IMR-90 (cell line): ENCODE measurements at places on chromosomes 5 and 9. TPM values are rescaled to one million over a fixed set of nuclear protein-coding genes. Genes with fewer than 3 reads are reported as not detected.

Gene APBA1
- total RNA-seq, result 3.8 and 4.2 TPM in 2 replicates

DNA sequence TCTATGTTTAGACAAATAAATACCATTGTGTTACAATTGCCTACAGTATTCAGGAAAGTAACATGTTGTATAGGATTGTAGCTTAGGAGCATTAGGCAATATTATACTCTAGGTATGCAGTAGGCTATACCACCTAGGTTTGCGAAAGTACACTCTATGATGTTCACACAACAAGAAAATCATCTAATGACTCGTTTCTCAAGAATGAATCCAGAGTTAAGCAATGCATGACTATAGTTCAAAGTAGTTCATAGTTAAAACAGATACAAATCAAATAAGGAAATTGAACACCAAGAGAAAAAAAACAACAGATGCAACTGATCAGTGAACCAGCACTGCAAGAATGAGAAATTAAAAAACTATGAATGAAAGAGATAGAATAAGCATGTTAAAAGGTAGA is 27.6 kb upstream of the ABLIM3 start:
- DNase-seq, result peak; percentile 84

DNA sequence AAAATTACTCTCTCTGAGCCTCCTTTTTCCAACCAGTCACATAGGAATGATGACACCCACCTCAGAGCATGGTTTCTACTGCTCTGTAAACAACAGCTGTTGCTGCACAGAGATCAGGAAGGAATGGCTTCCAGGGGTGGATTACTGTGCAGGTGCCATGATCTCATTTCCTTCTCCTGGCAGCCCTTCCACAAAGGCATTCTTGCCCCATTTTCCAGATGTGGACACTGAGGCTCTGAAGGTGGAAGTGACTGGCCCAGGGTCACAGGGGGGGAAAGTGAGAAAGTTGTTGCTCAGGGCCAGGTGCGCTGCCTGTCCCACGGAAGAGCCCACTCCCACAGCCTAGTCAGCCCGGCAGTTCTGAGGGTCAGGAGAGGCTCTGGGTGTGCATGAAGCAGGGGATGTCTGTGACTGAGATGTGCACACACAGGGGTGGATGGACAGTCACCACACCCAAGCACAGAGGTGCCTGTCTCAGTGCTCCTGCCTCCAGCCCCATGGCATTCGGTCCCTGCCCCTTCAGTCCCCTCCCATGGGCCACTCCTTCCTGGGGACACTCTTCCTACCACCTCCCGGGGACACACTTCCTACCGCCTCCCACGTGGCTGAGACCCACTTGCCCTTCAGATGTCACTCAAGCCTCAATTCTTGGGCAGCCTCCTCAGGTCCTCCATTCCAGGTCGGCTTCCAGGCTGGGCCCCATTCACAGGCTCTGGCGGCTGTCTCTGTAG is 17.0 kb downstream of the FGFR4 start:
- peak; percentile 73 for DNase-seq

DNA sequence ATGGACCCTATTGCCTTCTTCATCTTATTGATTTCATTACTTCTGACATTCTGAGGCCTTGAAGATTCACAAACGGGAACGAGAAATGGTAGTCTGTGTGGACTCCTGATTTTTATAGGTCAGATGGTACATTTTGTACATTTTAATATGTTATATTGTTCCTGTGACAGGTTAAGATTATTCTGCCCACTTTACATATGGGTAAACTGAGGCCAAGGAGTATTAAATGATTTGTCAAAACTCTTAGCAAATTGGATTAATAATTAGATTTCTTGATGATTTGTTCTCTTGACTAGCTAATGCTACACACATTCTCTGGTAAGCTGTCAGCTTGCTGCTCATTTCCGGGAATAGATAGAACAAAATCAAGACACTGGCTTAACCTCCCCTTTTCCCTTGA is 1.9 kb downstream of the FAM53C start:
- no peak for DNase-seq

DNA sequence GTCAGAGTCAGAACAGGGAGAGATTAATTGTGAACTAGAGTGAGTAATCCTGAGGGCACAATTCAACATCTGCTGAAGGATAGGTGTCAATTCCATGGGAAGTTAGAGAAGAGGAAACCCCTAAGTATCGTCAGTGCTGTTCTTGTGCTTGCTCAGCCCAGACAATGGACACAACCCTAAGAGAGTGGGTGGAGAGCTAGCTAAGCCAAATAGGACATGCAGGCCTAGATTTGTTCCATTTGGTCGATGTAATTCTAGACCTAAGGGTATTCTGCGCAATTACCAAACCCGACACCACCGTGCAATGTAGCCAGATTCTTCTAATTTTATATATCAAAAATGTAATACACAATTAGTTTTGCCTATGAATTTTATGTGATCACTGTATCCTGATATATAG is 431.6 kb downstream of the SH3GL2 start:
- no peak for DNase-seq

Gene OBP2B
- not detected in 2 replicates for total RNA-seq

- no peak for DNase-seq
These were observed 192.9 kb upstream of the RAD23B start for GRCh38 chr9:107090218-107090617.
